ENCODE measurements at places on chromosomes 4 and X.

DNA sequence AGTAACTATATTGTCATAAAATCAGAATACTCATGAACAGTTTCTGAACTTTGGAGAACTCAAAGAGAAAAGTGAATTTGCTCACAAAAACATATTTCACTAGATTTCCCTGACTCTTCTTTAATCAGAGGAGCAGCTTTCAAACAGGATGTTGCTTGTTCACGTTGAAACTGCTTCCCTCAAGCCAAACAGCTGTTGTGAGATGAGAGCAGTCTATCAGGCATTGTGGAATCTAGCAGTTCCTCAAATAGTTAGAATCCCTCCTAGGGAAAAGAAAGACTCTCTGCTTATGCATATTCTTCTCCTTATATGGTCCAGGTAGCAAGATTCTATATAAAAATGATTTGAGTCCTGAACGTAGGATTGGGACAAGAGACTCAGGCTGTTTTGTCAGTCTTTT lies 1012.1 kb downstream of the FAM133A start:
- DNase-seq: no peak

GRCh38 chrX:28188526-28188925 lies 207.3 kb upstream of the DCAF8L1 start:
- DNase-seq: no peak

DNA sequence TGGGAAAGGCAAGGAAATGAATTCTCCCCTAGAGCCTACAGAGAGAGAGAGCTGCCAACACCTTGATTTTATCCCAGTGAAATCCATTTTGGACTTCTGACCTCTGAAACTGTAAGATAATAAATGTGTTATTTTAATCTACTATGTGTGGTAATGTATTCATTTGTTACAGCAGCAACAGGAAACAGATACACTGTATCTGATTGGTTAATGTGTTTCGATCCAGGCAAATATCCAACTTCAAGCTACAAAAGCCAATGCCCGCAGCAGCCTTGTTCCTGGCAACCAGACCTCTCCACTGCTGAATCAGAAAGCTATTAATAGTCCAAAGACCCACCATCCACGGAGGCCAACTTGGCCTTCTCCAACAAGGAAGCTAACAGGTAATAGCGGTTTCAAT lies 318.1 kb downstream of the PTTG2 start:
- no peak for DNase-seq

DNA sequence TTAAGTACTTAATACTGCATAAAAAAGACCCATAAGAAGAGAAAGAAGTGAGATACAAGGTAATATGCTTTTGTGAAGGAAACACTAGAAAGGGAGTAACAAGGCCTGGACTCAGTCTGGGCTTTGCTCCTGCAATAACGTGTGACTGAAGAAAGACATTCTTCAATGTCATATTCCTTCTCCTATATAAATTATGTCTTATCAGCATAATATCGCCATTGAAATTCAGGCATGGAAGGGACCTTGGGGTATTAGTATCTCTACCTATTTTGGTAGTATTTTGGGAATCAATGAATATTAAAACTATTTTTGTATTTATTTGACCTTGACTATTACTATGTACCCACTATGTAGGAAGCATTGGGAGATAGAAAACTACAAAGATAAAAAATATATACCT lies 62.2 kb upstream of the GIMD1 start:
- DNase-seq: no peak

- DNase-seq: no peak
Measured at GRCh38 chr4:72383439-72383838, 185.6 kb downstream of the ADAMTS3 start.

DNA sequence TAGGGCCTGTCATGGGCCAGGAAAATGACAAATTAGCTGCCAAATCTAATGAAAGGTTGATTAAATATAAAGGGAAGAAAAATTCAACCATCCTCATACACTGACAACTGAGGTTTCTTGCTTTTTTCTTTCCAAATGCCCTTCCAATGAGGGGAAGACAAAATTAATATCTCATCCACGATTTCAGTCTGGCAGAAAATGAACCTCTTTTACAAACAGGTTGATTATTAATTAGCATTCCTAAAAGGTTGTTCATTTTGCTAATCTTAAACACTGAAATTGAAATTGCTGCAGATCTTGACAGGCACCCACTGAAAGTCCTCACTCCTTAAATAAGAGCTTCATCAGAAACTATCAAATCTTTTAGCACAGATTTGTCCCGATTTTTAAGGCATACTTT lies 45.5 kb downstream of the NPFFR2 start:
- no peak for DNase-seq

- DNase-seq: no peak
Measured at GRCh38 chrX:40064055-40064597, 33.6 kb downstream of the BCOR start.

DNA sequence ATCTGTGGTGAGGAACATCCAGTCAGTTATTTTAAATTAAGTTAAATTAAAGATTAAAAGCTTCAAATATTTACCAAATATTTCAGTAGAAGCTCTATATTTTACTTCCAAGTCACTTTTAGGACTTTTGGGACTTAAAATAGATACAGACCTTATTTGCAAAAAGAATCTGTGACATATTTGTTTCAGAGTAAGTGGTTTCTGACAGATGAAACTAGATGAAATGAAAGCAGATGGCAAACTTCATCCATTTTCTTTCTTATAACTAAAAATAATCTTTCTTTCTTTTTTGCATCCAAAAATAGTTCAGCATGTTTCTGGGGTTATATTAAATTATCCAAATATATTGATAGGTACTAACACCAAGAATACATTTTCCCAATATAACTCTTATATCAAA lies 6.6 kb upstream of the UTP3 start:
- no peak for DNase-seq

GRCh38 chr4:876780-877179 lies 50.9 kb upstream of the CPLX1 start:
- DNase-seq: no peak

GRCh38 chrX:149259241-149259640 lies 245.9 kb downstream of the IDS start:
- no peak for DNase-seq

DNA sequence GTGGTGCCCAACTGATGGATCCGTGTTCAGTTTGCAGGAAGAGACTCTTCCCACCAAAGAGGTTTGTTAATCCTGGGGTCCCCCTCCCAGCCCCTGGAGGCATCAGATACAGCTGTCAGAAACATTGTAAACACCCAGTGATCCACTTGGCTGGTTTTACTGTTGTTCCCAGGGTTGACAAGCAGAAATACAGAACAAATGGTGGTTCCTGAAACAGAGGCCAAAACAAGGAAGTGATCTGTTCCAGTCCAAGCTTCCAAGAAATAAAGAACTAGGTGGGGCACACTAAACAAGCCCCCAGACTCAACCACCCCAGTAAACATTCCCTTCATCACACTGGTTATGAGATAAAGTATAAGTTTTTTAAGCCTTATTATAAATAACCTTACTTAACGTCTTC lies 1.4 kb downstream of the TMLHE start:
- no peak for DNase-seq

DNA sequence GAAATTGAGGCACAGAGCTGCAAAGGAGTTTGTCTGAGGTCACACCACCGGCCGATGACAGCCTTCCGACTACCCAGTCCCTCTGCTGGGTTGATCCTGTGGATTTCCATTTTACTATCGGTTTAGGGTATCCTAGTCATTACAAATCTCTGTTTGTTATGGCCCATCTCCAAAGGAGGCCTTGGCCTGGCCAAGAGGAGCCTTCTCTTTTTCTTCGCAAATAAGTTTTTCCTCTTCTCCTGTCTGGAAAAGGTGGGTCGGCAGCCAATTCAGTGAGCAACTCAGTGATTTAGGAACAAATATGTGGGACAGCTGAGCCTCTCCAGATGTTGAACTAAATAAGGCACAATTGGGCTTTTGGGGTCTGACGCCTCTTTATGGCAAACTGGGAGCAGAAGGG lies 169.2 kb upstream of the RBPJ start:
- DNase-seq: no peak

DNA sequence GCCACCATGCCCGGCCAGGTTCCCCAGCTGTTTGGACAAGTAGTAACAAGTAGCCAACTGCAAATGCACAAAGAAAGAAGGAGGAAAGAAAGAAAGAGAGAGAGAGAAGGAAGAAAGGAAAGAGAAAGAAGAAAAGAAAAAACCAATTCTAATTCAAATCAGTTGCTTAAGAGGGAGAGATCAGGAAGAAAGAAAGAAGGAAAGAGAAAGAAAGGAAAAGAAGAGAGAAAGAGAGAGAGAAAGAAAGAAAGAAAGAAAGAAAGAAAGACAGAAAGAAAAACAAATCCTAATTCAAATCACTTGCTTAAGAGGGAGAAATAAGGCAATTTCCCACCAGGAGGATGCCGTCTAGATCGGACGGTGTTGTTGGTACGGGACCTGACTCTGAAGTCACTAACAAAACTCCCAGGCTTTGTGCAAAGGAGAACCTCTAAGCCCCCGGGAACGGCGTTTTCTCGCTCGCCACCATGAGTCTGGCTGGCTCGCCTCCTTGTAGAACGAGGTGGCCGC lies 95.5 kb upstream of the PPP2R3B start:
- no peak for DNase-seq

DNA sequence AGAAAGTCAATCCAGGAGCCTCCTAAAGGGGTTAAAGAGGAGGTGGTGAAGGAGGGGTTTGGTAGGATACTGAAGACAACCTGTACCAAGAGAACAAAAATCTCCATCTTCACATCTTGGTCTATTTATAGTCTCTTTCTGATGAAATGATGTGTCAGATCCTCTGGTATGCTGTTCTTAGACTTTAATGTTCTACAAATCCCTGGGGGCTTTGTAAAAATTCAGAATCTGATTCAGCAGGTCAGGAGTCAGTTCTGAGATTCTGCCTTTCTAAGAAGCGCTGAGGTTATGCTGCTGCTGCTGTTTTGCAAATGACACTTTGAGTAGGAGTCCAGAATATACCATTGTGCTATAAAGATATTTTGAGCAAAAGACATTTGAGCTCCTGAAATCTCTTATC lies 172.9 kb upstream of the GLRA2 start:
- DNase-seq: no peak

DNA sequence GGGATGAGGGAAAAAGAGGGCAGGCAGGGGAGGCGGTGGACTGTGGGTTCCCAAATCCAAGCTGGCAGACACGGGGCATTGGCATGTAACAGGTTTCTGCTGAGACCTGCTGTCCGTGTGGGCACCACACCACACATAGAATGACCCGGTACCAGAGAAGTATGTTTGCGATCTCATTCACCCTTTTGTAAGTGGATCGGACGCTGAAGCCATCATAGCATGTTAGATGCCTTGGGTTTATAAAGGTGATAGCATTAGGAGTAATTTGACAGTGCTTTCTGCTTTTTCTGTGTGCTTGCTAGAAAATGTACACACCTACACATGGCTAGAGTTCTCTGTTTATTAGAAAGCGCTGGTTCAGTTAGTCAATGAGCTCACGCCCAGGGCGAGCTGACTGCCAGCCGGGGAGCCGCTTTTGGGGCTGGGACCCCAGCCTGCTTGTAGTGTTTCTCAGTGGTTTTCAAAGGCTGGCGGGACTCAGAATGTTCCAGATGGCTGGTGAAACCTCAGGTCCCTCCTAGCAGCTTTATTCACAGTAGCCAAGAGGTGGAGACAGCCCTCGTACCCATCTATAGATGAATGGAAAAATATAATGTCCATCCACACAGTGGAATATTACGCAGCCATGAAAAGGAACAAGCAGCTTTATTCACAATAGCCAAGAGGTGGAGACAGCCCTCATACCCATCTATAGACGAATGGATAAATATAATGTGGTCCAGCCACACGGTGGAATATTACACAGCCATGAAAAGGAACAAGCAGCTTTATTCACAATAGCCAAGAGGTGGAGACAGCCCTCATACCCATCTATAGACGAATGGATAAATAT lies 579 bp downstream of the IL3RA start:
- DNase-seq: no peak

DNA sequence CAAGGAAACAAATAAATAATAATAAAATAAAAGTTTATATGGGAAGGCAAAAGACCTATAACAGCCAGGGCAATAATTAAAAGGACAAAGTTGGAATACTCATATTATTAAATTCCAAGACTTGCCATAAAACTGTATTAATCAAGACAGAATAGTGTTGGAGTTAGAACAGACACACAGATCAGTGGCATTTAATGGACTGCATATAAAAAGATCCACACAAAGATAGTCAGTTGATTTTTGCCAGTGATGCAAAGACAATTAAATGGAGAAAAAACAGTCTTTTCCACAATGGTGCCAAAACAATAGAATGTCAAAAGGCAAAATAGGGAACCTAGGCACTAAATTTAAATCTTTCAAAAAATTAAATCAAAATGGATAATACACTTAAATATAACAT lies 587.1 kb upstream of the GRIA3 start:
- no peak for DNase-seq

DNA sequence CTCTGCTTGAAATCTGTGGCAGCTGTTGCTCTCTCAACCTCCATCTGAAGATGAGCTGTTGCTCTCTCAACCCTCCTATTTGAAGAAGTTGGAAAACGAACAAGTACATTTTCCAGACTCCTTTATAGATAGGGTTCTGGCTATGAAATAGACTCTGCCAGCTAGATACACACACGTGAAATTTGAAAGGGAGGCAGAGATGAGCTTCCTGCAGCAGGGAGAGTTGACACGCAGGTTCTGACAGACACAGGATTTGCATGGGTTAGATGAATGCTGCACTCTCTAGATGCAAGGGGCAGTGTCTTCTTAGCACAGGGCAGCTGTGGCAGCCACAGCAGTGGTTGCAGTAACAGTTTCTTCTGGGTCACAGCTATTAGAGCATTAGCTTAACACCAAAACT lies 8.0 kb upstream of the PYURF start:
- DNase-seq: no peak

- no peak for DNase-seq
Measured at GRCh38 chr4:114034189-114034588, 54.7 kb upstream of the ARSJ start.

- no peak for DNase-seq
Measured at GRCh38 chr4:25020236-25020635, 10.5 kb downstream of the LGI2 start.

- DNase-seq: no peak
Measured at GRCh38 chrX:21962361-21962760, 21.9 kb downstream of the SMS start.

DNA sequence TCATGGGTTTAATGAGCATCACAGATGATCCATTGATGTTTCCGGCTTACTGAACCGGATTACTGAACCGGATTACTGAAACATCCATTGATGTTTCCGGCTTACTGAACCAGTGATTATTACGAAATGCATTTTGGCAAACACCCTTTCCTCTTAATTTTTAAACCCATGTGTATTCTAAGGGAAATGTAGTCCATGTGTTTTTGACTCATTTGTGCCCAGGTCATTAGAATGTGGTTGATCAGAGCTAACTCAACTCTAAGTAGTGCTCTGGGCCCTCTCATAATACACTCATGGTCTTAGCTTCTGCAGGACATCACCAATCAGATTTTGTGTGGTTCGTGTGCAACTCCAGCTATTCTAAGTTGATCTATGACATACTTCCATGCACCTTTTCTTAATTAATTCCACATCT lies 141.6 kb downstream of the SPATA18 start:
- no peak for DNase-seq

Data from activated T-cell treated with anti-CD3 and anti-CD28 coated beads for 48 hours (primary cell).